ENCODE measurements at places on chromosomes 5 and 9.

DNA sequence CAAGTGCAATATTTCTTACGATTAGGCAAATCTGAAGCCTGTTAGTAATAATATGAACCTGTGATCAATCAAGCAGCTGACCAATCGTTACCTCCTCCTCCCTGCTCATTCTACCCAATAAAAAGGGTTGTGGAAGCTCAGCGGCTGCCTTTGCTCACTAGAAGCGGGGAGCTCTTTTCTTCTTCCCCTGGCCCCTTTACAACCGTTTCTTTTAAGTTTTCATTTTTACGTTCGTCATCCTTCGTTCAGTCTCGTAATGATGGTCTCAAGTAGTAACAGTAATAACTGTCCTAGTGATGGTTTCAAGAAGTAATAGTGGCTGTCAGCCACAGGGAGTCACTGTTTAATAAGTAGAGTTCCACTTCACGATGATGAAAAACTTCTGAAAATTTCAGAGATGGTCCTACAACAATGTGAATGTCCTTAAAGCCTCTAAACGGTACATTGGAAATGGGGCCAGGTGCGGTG, 6.2 kb downstream of the UGT3A2 start:
- peak; percentile 13 for DNase-seq

GRCh38 chr5:148979083-148979723, 83.7 kb downstream of the SH3TC2 start:
- DNase-seq, result no peak

GRCh38 chr5:72662936-72663335, 153.5 kb upstream of the TNPO1 start:
- no peak for DNase-seq

GRCh38 chr5:128446-128845, 36.5 kb downstream of the PLEKHG4B start:
- no peak for DNase-seq

DNA sequence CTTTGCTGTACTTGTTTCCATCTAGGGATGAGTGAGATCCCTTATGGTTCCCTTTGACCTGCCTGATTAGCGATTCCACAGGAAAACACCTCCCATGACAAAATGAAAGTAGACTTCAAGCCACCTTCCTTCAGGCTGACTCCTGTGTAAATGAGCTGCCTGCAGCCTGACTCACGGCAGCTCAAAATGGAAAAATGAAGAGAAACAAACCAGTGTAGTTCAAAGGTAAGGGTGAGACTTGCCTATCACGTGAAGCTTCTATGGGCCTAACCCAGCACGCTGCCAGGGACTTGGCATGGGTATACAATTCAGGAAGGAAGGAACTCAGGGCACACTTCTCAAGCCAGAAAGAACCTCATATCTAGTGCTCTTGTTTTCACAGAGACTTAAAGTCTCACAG, 110.1 kb upstream of the LRRTM2 start:
- no peak for DNase-seq

- DNase-seq, result no peak
Observed at GRCh38 chr5:5209089-5209488, 69.0 kb downstream of the ADAMTS16 start.

DNA sequence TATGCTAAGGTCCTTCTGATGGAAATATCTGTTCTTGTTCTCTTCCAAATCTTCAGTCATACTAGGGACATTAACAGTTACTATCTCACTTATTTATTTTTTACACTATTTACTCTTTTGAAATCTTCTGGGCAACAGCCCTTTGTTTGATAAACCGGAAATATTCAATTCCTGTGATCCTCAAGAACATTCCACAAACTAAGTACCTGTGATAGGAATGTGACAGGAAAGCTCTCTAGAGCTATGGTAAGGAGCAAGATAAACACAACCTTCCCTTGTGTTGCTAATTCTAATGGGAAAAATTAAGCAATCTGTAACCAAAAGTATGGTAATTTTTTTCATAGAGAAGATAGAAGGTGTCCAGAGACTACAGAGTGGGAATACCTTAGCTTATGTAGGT, 22.0 kb upstream of the ANKRD34B start:
- no peak for DNase-seq

- no peak for DNase-seq
Observed at GRCh38 chr9:14342736-14343135, 28.8 kb upstream of the NFIB start.

GRCh38 chr9:35797311-35798109, 6.1 kb downstream of the NPR2 start:
- no peak for DNase-seq

- no peak for DNase-seq
Observed at GRCh38 chr9:7297521-7297920, 502.1 kb downstream of the DMAC1 start.

DNA sequence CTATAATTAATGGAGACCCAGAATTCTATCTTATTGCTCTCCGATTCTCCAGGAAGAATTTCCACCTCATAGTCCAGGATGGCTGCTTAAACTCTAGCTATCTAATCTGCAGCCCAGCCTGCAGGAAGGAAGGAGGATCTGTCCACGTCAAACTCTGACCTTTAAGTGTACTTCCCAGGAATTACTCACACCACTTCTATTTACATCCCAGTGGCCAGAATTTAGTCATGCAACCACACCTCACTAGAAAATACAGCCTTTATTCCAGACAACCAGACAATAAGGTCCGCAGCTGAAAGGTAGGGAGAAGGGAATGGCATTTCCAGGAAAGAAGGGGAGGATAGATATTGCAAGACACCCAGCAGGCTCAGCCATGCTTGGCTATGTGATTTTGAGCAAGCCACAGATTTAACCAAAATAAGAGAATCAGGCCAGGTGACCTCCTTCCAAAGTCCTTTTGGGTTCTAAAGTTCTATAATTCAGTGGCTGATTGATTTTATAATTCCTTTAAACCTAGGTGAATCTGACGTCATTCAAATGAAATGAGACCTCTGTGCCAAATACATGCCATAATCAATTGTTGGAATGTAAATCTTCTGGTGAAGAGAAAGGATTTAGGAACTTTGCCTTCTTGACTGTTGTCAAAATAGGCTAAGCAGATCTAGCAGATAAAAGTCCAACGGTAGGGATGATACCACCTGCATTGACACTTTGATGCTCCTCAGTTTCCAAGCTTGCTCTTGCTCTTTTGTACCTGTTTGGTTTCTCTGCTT, 3.7 kb upstream of the DENND1A start:
- DNase-seq, result no peak

DNA sequence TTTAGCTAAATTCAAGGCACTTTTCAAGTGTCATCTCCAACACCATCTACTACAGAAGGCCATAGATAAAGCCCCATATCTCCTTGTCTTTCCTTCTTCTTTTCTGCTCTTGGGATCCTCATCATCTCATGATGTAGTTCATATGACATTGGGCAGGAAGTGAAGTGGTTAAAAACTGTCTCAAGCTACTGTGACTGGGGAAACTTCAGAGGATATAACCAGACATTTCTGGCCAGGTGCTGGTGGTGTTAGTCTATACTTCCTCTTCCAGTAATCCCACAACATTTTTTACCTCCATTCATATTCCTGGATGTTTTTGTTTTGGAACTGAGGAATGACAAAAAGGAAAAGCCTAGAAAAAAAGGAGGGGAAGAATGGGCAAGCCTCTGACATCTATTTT, 188.7 kb downstream of the LURAP1L start:
- no peak for DNase-seq

- DNase-seq, result no peak
Observed at GRCh38 chr5:159459132-159459627, 128.9 kb upstream of the IL12B start.

- no peak for DNase-seq
Observed at GRCh38 chr5:115072266-115073064, 97.2 kb downstream of the TRIM36 start.

GRCh38 chr9:124040186-124040931, 28.8 kb downstream of the LHX2 start:
- DNase-seq, result no peak

DNA sequence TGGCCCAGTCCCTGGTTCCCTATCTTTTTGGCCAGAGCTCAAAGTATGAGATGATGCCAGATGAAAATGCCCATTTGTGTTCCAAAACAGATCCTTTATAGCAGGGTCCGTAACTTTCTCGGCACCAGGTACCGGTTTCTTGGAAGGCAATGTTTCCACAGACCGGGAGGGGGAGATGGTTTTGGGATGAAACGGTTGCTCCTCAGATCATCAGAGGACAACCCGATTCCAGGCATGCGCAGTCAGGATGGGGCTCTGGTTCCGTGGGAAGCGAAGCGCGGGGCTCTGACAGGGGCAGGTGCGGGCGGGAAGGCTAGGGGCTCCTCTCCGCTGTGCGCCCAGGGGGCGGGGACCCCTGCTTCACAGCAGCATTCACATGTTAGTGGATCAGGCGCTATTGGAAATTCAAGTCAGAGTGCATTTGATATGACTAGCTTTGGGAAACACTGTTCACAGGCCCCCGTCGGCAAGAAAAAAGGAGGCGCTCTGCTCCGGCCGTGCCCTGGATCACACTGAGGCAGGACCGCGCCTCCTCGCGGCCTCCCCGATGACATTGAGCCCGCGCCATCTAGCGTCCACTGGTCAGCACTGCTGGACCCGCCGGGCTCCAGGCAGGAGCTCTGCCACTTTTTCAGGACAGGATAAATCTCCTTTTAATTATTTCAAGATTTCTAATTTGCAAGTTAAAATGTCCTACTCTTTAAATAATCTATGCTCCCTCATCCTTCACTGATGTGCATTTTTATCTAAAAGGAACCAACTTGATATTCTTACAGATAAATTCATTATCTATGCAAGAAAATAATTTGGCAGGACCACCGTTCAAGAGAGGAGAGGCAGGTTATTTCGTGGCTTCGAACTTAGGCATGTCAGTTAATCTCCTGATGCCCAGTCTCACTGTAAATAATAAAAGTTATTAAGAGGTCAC, 190.0 kb downstream of the FANCC start:
- peak; percentile 41 for DNase-seq

DNA sequence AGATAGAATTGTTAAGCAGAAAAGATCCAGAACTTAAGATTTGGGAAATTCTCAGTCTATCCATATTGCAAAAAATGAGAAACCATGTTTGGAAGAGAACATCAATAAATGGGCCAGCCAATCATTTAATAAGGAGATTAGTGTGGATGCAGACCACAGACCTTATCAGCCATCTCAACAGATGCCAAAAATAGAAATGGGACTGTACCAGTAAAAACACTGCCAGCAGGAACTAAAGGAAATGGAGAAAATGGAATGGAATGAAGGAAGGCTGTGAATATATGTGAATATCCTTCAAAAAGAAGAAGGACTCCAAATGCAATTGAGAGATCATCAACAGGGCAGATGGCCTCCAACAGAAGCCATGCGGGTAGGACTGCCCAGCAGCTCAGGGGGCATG, 52.7 kb upstream of the ZNF618 start:
- DNase-seq, result no peak

- DNase-seq, result no peak
Observed at GRCh38 chr5:1465966-1466471, 20.8 kb upstream of the SLC6A3 start.

- no peak for DNase-seq
Observed at GRCh38 chr5:29939988-29940387, 1253.5 kb upstream of the CDH6 start.

Data from GM04504 (cell line).